Fibroblast of gingiva (primary cell): ENCODE measurements at places on chromosomes 13 and 19.
A peak's percentile ranks its signal among the peaks of the same experiment; 100 is the strongest.

DNA sequence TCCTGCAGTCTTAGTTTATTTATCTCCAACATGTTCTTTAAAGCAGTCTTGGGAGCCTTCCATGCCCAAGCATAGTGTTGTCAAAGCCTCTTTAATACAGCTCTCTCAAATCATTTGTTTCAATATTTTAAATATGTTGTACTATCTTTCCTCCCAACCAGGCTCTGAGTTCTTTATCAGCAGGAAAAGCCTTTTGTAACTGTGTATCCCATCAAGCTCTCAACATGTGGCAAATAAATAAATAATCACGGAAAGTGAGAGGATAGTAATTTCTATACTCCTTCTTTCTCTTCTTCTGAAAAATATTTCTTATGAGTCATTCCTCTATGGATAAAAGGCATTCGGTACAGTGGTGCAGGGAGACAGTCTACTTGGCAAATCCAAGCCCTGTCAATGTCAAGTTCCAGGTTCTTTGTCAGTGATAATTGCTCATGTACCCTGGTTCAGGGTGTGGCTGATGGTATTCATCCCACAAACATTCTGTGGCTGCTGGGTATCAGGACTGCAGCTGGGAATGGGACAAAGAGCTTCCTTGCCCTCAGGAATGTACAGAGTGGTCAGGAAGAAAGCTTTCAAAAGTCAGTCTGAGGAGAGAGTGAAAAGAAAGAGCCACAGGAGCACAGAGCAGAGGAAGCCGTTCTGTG lies 384.3 kb downstream of the EFNB2 start:
- DNase-seq = peak; percentile 92

DNA sequence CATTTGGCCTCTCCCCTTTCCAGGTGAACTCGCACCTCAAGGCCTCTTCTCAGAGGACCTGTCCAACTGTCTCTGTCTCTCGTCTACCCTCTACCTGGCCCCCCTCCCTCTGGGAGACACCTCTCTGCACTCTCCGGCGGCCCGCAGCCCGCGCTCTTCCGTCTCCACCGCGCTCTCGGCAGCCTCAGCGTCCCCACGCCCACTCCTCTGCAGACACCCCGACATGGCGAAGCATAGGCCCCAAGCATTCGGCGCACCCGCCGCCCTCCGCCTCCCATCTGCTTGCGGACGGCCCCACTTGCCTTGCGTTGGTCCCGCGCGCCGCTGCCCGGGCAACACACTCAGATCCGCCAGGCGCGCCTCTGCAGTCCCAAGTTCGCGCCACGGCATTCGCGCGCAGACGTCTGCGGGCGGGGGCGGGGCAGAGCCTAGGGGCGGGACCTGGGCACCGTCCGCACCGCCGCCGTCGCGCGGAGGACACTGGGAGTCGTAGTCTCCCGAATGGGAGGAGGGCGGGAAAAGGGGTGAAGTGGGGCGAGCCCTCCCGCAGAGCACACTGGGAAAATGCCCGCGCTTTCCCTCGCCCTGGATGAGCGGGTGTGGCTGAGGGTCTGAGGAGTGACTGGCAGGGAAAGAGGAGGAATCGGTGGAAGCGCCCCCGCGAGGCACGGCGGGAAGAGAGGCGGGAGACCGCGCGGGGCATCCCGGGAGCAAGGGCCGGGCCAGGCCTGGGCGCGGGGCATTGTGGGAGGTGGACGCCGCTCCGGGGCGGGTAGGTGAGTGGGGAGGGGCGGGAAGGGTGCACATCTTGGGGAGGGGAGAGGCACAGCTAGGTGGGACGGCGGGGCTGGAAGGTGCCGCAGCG lies at the start of the genes LIG1 and ZSWIM9:
LIG1 (minus strand) TSS at position 406 of the 865 bp plus-strand sequence. CDS start 4,778 bp downstream, outside the sequence.
ZSWIM9 (plus strand) TSS at position 742 of the 865 bp plus-strand sequence. CDS start 1,123 bp downstream, outside the sequence.
- DNase-seq = peak; percentile 95

- DNase-seq = no peak
Measured at GRCh38 chr19:13804830-13805683, 9.8 kb downstream of the ZSWIM4 start.

GRCh38 chr13:83503424-83503823 lies 378.9 kb downstream of the SLITRK1 start:
- peak; percentile 59 for DNase-seq

DNA sequence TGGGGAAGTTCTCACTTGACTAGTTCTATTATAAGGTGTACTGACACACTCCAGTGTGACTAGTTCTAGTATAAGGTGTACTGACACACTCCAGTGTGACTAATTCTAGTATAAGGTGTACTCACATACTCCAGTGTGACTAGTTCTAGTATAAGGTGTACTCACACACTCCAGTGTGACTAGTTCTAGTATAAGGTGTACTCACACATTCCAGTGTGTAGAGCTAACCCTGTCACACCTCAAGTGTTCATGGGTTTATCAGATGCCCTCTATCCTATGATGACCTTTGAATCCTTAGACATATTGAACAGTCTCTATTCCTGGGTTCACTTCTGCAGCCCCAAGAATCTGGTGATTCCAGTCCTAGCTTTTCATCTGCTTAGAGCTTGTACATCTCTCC lies 54.6 kb upstream of the MYO16 start:
- DNase-seq = no peak

- DNase-seq = peak; percentile 79
Measured at GRCh38 chr19:56105090-56105701, 15.9 kb downstream of the ZNF787 start.

DNA sequence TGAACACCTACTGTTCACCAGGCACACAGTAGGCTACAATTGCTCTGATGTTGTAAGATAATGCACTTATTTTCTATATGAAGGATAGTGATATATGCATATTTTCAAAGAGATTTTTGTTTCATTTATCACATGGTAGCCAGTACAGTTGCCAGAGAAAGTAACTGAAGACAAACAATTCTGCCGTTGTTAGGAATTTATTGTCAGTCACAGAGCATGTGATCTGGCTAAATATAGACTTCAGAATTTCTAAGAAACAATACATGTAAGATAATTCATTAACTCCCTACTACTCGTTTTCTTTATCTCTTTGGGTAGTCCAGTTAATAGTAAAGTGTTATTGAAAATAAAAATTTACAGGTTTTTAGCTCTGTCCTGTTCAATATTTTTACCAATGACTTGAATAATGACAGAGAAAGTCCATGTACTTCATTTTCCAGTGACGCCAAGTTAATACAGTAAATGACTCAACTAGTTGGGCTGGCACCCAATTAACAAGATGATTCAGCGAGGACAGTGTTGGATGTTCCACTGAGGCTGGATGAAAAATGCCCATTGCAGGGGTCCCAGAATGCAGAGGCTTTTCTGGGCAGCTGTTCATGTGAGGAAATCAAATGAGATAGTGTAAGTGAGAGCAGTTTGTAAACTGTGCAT lies 35.6 kb downstream of the GJA3 start:
- DNase-seq = peak; percentile 60

DNA sequence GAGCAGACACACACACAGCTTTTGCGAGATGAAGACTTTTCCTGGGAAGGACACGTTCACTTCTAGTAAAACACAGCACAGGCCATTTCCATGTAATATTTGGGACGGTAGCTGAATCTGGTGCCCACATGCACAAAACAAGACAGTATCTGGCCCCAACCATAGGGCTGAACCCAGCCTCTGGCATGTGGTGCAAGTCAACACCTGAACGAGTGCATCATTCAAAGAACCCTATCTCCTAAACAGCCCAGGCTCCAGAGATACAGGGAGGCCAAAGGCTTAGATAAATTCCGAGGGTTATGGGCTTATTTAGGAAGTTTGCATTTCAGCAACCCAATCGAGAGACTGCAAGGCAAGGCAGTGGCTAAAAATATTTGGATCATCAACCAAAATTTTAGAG lies 2.7 kb upstream of the TFDP1 start:
- DNase-seq = no peak

GRCh38 chr19:56333506-56333905 lies 18.9 kb upstream of the ZSCAN5A start:
- DNase-seq = peak; percentile 41

DNA sequence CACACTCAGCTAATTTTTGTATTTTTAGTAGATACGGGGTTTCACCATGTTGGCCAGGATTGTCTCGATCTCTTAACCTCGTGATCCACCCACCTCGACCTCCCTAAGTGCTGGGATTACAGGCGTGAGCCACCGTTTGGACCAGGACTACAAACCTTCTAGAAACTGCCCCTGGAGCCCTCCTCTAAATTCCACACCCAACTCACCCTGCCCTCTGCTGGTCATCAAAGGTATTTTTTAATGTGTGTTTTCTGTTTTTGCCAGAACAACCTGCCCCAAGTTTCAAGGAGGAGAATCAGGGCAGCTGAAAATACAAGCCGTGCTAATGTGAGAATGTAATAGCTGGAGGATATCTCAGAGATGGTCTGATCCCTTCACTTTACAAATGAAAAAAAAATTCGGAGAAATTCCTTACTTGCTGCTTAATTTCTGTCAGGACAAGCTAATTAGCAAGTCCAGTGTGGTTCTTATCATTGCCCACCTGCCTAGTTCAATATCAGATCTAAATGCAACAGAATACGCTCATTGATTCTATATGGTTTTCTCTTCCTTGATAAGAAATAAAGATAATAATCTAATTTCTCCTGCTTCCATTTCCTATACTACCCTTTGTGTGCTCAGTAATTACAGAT lies 4.1 kb downstream of the ATP8A2 start:
- peak; percentile 21 for DNase-seq

DNA sequence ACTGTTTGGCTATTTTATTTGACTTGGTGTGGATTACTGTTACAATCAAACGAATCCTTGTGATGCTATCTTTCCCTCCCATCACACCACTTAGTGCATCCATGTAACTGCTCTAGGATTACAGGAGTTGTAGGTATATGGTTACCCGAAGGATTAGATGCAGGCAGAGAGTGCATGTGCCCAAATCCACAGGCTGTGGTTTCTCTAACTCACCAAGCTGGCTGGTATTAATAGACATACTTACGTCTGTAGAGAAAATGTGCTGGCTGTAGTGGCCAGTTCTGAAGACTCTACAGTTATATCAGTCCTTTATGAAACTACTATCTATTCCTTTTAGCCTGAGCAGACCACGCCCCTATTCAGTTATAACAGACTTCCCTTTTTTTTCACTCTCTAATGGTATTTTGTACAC lies 1.1 kb upstream of the HMGB1 start:
- DNase-seq = no peak

GRCh38 chr19:8138201-8138600 lies 11.2 kb downstream of the FBN3 start:
- DNase-seq = no peak

DNA sequence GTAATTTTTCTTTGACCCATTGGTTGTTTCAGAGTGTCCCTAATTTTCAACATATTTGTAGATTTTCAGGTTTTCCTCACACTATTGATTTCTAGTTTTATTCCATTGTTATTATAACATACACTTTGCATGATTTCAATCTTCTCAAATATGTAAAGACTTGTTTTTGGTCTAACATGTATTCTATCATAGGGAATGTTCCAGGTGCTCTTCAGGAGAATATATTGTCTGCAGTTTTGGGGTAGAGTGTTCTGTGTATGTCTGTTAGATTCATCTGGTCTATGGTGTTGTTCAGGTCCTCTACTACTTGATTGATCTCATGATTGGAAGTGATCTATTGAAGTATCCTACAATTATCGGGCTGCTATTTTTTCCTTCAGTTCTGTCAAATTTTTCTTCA lies 440.9 kb upstream of the MIR17HG start:
- DNase-seq = no peak

DNA sequence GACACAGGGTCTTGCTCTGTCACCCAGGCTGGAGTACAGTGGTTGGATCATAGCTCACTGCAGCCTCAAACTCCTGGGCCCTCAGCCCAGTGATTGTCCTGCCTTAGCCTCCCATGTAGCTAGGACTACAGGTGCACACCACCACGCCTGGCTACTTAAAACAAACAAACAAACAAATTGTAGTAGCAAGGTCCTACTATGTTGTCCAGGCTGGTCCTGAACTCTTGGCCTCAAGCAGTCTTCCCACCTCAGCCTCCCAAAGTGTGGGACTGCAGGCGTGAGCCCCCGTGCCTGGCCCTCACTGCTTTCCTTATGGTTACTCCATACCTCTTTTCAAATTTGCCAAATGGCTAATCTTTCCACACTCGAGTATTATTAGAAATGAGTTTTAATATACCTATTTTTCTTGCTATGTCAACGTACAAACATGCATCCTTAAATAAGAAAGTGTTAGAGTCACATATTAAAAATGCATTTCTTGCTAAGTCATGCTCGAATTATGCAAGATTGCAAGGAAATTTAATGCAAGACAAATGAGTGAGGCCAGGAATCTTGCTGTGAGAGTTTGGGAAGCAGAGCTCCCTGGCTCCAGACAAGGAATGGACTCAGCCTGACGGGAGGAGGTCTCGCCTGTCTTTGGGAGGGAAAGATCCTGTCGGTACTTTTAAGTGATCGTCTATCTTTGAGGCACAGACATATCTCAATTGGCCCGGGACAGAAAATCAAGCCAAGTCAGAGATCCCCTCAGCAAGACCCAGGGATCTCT lies 39.4 kb downstream of the RFX2 start:
- peak; percentile 92 for DNase-seq

DNA sequence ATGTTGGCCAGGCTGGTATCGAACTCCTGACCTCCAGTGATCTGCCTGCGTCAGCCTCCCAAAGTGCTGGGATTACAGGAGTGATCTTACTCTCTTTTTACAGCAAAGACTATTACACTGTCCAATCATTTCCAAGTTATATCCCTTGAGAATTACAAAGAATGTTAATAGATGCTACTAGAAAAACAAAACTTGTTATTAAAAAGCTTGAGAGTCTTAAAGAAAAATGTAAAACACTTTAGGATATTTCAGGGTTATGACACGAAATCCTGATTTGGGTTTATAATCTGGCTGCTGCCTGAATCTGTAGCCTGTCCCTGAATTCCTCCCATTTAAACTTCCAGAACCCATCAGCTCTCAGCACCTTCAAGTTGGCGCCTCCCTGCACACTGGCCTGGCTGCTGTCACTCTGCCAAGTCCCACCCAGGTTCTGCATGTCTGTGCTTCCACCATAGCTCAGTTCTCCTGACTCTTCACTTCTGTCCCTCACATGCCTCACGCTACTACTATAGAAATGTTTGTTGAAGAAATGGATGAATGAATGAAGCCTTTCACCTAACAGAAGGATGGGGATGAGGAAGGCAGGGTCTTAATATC lies 55.8 kb upstream of the RFXAP start:
- DNase-seq = no peak

GRCh38 chr19:52638601-52639000 lies 446 bp upstream of the ZNF83 start:
- no peak for DNase-seq

DNA sequence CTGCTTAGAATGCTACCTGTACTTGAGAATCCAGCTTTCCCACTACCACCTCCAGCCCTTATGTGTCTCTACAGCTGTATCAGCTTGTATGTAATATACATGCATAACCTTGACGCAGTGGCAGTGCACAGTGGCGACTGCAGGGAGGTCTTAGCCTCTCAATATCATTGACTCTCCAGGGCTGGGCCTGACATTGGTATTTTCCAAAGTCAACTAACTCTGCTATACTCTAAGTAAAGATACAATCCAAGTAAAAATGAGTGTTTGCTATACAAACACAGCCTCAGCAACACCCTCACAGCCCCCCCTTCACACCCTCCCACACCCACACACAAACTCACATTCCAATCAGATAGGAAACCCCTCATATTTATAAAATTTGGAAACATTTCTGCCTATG lies 6.7 kb upstream of the UBL3 start:
- no peak for DNase-seq

GRCh38 chr13:109145631-109146030 lies 516.2 kb downstream of the MYO16 start:
- DNase-seq = peak; percentile 70
